CD4-positive, alpha-beta memory T cell (primary cell): ENCODE measurements at places on chromosomes 4 and X.

- DNase-seq, result no peak
These were observed 73.8 kb downstream of the CHIC2 start for GRCh38 chr4:53990641-53991040.

DNA sequence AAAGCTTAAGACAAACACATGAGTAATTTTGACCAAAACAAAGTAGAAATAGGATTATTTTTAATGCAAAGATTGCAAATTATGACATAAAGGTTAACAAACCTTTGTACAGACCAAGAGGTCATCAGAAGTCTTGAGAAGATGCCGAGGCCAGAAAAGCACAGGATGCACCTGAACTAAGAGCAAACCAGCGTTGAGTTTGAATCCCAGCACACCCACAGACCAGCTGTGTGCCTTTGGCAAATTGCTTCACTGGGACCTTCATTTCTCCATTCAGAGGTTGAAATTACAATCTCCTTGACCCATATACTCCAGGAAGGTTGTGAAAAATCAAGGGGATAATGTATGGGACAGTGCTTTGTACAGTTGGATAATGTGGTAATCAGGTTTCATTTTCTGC, 56.6 kb downstream of the PPM1K start:
- DNase-seq, result no peak

DNA sequence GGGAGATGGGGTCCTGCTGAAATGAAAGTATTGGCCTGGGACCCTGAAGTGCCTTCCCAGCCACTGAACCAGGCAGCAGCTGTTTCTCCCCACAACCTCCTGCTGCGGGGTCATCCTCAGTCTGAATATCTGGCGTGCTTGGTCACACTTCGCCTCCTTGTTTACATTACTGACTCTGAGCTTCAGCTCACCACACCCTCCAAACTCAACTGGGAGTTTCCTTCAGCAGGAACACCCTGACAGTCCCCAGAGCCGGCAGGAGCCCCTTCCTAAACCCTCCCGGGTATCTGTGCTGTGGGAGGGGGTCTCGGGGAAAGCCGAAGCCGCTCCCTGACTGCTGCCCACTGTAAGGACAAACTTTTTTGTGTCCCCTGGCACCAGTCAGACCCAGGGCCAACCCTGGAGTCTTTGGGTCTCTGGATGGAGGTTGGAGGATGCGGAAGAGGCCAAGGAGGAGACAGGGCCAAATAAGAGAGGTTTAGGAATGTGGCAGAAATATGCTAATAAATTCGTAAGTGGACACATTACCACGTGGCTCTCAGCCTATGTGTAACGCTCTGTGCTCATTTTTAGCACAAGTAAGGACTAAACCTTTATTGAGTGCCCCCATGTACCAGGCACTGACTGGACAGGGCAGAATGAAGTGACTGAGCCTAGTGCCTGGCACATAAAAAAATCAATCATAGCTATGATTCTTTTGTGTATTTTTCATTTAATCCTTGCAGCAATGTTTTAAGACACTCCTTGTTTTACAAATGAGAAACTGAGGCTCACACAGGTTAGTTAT, 20.7 kb downstream of the FHDC1 start:
- DNase-seq, result no peak

GRCh38 chrX:18377796-18378195, 23.3 kb upstream of the SCML2 start:
- DNase-seq, result peak; percentile 21

DNA sequence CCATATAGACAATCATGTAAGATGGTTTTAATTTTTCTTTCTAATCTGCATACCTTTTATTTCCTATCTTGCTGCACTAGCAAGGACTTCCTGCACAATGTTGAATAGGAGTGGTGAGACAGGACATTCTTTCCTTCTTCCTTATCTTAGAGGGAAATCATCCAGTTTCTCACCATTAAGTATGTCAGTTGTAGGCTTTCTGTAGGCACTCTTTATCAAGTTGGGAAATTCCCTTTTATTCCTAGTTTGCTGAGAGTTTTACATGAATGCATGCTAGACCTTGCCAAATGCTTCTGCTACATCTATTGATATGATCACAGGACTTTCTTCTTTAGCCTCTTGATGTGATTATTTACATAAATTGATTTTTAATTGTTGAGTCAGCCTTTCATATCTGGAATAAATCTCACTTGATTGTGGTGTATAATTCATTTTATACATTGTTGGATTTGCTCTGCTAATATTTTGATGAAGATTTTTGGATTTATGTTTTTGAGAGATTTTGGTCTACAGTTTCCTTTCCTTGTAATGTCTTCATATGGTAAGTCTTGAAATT, 23.8 kb downstream of the RNF175 start:
- no peak for DNase-seq

GRCh38 chr4:80201252-80202151, 4.2 kb downstream of the PRDM8 start:
- DNase-seq, result peak; percentile 57

GRCh38 chr4:6074758-6075157, 56.5 kb upstream of the C4orf50 start:
- no peak for DNase-seq

- DNase-seq, result no peak
These were observed 68.2 kb downstream of the GPC3 start for GRCh38 chrX:133916984-133917722.
